ENCODE measurements at places on chromosomes 1 and 21. TPM values are rescaled to one million over a fixed set of nuclear protein-coding genes. Genes with fewer than 3 reads are reported as not detected.
A peak's percentile ranks its signal among the peaks of the same experiment; 100 is the strongest.

The CNR2 gene
- total RNA-seq: not detected

The SERPINC1 gene
- total RNA-seq: not detected

The ANKRD65 gene
- not detected for total RNA-seq

The DBT gene
- 16.8 TPM for total RNA-seq

The DENND2C gene
- total RNA-seq: 0.76 TPM

The ADCY10 gene
- 0.61 TPM for total RNA-seq

The KPRP gene
- not detected for total RNA-seq

The AGBL4 gene
- not detected for total RNA-seq

The C1orf167 gene
- total RNA-seq: not detected

The NPHP4 gene
- total RNA-seq: 9.6 TPM

The TRAPPC10 gene
- total RNA-seq: 95.5 TPM

DNA sequence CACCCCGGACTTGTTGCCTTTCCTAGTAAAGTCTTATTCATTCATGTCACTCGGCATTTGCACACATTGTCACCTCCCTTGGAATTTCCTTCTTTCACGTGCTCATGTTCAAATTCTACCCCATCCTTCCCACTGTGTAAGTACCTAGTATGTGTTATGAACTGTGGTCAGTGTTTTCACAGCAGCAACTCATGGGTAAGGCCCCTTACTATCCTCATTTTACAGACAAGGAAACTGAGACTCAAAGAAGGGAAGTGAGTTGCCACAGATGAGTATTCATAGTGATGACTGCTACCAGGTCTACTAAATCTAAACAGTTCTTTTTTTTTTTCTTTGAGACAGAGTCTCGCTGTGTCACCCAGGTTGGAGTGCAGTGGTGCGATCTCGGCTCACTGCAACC is 10.5 kb downstream of the CITED4 start:
- H3K27me3 ChIP-seq: no peaks in the 10 kb centered on the region
- no peak overlapping the region for H3K4me3 ChIP-seq
- H3K36me3 ChIP-seq: no peaks in the 10 kb centered on the region

DNA sequence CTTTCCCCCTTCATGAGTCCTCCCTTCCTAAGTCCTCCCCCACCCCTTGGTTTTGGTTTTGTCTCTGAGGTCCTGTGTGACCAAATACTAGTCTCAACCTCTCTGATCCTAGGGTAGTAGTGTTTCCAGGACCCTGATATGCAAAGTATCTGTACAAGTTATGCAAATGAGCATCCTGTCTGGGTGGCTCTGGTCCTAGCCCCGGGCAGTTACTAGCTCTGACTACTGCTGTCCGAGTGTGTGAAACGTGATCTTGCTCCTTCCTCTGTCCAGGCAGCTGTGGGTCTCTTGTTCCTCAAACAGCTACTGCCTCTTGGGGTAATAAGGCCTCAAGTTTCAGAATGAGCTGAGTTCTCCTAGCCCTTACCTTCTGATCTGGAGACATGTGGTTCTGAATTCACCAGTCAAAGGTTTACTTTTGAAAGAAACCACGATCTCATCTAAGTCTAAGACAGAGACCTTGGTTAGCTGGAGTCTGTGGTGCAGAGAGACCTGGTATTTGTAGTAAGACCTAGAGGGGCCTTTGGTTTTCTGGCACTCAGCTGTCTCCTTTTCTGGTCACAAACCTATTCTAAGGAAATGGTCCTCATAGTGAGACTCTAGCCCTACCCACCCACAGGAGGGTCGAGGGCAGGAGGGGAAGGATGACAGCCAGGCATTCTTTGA is 31.0 kb upstream of the IL19 start:
- no peaks in the 10 kb centered on the region for H3K27me3 ChIP-seq
- H3K36me3 ChIP-seq: no peaks in the 10 kb centered on the region
- DNase-seq: no peak
- no peak overlapping the region for H3K27ac ChIP-seq
- no peak overlapping the region for H3K4me3 ChIP-seq

DNA sequence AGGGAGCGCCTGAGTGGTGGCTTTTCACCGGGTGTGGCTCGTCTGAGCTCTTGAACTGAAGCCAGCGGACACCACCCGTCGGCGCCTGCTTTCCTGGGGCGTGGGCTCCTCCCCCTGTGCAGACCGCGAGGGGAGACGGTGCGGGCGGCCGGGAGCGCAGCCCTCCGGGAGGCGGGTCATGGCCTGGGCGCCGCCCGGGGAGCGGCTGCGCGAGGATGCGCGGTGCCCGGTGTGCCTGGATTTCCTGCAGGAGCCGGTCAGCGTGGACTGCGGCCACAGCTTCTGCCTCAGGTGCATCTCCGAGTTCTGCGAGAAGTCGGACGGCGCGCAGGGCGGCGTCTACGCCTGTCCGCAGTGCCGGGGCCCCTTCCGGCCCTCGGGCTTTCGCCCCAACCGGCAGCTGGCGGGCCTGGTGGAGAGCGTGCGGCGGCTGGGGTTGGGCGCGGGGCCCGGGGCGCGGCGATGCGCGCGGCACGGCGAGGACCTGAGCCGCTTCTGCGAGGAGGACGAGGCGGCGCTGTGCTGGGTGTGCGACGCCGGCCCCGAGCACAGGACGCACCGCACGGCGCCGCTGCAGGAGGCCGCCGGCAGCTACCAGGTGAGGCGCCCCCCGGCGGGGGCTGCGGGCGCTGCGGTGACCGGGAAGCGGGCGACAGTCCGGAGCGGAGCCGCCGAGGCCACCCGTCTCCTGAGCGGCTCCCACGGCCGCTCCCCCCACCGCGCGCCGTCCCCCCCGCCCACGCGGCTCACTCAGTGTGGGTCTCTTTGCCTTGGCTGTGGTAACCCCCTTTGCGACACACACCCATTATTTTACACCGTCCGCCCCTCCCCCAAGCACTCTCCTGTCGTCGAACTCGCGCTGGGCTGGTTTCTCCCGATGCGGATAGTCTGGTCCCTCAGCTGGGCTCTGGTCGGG is at the start of gene TRIM58:
Gene TRIM58 (plus strand): TSS at position 119 of the 916 bp plus-strand sequence. CDS start 60 bp downstream, at position 179.
- peaks cover 5% of the 10 kb centered on the region for H3K27me3 ChIP-seq
- H3K4me1 ChIP-seq: no peaks in the 10 kb centered on the region
- H3K4me3 ChIP-seq: no peak within 1 kb of the TSS

- H3K4me1 ChIP-seq: no peaks in the 10 kb centered on the region
- H3K27ac ChIP-seq: no peak overlapping the region
- no peak for DNase-seq
- no peak overlapping the region for H3K4me3 ChIP-seq
These were observed 39.4 kb downstream of the FHAD1 start for GRCh38 chr1:15286452-15286851.

GRCh38 chr1:234921266-234922062 is 207.2 kb downstream of the TOMM20 start:
- no peaks in the 10 kb centered on the region for H3K27me3 ChIP-seq
- no peak for DNase-seq
- no peak overlapping the region for H3K4me3 ChIP-seq
- peaks cover 17% of the 10 kb centered on the region for H3K4me1 ChIP-seq

GRCh38 chr1:56399326-56399725 is 180.0 kb downstream of the PLPP3 start:
- H3K4me3 ChIP-seq: no peak overlapping the region
- DNase-seq: no peak
- no peaks in the 10 kb centered on the region for H3K4me1 ChIP-seq

GRCh38 chr1:206012086-206012859 is 9.1 kb upstream of the RAB7B start:
- no peak overlapping the region for H3K27ac ChIP-seq
- peaks cover 8% of the 10 kb centered on the region for H3K4me1 ChIP-seq
- no peaks in the 10 kb centered on the region for H3K36me3 ChIP-seq
- H3K4me3 ChIP-seq: no peak overlapping the region
- peak; percentile 2 for DNase-seq

- no peaks in the 10 kb centered on the region for H3K36me3 ChIP-seq
- H3K4me3 ChIP-seq: no peak overlapping the region
- H3K27me3 ChIP-seq: no peaks in the 10 kb centered on the region
These were observed 57.5 kb downstream of the KIF26B start for GRCh38 chr1:245212221-245212710.

DNA sequence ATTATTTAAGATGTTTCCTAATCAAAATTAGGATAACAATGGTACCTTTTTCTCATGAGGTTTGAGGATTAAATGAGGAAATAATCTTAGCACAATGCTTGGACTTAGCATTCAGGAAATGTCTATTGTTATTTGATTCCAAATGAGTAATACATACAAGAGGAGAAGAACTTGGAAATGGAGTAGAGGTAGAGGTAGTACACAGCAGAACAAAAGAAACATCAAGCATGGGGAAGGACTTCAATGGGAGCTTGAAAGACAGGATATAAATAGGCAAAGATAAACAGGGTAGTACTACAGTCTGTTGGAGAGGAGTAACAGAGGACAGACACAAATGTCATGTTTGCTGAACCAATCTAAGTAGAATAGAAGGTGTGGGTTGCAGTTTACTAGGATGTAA is 59.5 kb upstream of the RGS2 start:
- no peak for DNase-seq
- no peak overlapping the region for H3K27ac ChIP-seq
- no peaks in the 10 kb centered on the region for H3K36me3 ChIP-seq
- no peaks in the 10 kb centered on the region for H3K4me1 ChIP-seq
- no peaks in the 10 kb centered on the region for H3K27me3 ChIP-seq
- no peak overlapping the region for H3K4me3 ChIP-seq

- no peaks in the 10 kb centered on the region for H3K27me3 ChIP-seq
- H3K36me3 ChIP-seq: no peaks in the 10 kb centered on the region
- DNase-seq: peak; percentile 54
These were observed 182.6 kb upstream of the EDN2 start for GRCh38 chr1:41666981-41667631.

DNA sequence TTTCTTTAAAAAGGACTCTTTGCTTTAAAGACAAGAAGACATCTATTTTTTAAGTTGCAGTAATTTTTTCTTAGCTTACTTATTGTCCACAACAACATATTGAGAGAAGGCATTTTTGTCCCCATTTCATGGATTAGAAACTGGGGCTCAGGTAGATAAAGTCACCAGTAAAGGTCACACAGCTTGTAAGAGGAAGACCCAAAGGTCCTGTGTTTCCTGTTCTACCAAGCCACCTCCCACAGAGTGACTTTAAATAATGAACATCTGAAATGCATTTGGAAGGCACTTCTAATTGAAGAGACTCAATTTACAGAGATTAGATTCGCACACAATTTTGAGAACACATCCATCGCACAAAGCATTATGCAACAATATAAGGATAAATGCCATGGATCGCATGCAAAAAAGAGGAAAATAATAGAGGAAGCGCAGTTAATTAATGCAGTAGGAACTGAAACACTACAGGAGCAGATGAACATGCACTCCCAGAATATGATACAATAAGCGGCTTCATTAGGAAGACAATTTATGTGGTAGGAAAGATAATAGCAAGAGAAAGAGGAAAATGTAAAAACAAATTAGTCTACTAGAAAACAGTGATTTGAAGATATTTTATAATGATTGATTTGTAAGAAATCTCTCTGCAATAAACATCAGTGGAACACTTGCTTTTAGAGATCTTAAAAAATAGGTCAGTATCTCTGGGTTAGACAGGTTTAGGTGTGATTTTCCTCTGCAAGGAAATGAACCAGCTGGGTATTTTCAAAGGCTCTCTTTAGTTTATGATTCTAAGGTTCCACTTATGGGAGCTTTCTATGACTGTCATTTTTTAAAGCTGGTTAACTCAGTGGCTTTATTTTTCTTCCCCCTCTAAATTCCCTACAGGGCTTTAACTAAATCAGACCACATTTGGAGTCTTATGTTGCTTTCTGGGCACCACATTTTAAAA is 27.1 kb upstream of the CD2 start:
- no peaks in the 10 kb centered on the region for H3K36me3 ChIP-seq
- H3K27ac ChIP-seq: no peak overlapping the region
- H3K4me3 ChIP-seq: no peak overlapping the region
- no peaks in the 10 kb centered on the region for H3K27me3 ChIP-seq
- peaks cover 13% of the 10 kb centered on the region for H3K4me1 ChIP-seq

GRCh38 chr1:5667513-5668325 is 324.5 kb downstream of the NPHP4 start:
- no peaks in the 10 kb centered on the region for H3K27me3 ChIP-seq
- H3K4me1 ChIP-seq: peaks cover 35% of the 10 kb centered on the region
- H3K27ac ChIP-seq: no peak overlapping the region
- H3K36me3 ChIP-seq: no peaks in the 10 kb centered on the region

DNA sequence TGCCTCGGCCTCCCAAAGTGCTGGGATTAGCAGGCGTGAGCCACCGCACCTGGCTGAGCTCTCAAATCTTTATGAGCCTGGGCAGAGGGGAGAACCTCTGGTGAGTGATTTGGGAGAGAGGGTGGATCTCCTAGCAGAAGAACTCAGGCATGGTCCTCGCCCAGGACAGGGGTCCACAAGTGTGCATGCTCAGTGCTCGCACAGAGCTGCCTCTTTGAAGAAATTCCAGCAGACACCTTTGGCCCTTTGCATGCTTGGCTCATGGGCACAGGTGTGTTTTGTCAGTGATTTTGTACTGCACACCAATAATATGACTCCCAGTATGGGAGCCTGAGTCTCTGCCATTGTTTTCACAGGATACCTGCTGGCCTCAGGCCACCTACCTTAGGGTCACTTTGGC is 11.8 kb upstream of the PRAMEF12 start:
- H3K27ac ChIP-seq: no peak overlapping the region
- no peak for DNase-seq
- H3K4me3 ChIP-seq: no peak overlapping the region
- H3K36me3 ChIP-seq: no peaks in the 10 kb centered on the region
- no peaks in the 10 kb centered on the region for H3K4me1 ChIP-seq

GRCh38 chr1:153626904-153627714 is at the start of gene S100A13:
Gene S100A13 (minus strand): TSS chr1:153627505. CDS start chr1:153626472, 1,033 bp downstream.
- H3K4me3 ChIP-seq: no peak within 1 kb of the TSS
- no peak within 1 kb of the TSS for H3K27ac ChIP-seq
- H3K4me1 ChIP-seq: no peaks in the 10 kb centered on the region
- peak; percentile 18 for DNase-seq
- no peaks in the 10 kb centered on the region for H3K27me3 ChIP-seq

DNA sequence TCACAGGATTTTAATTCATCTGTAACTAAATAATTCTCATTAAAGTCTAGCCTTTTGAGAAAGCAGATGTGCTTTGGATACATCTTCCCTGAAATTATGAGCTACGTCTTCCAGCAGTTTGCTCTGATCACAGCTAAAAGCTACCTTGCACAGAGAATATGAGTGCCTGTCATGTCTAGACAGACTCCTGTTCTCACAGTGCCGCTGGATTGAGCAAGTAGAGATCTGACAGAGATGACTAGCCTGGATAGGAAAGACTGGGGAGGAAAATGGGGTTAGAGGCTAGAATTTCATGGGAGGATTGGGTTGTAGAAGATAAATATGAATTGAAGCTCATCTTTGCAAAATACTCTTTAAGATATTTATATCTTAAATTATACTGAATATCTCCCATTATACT is 24.1 kb downstream of the CEPT1 start:
- DNase-seq: no peak
- no peak overlapping the region for H3K27ac ChIP-seq
- H3K36me3 ChIP-seq: peaks cover 20% of the 10 kb centered on the region
- H3K27me3 ChIP-seq: no peaks in the 10 kb centered on the region
- no peaks in the 10 kb centered on the region for H3K4me1 ChIP-seq
